Gastroesophageal sphincter (tissue), 4 donors: ENCODE measurements at places on chromosomes 6 and 20. TPM values are rescaled to one million over a fixed set of nuclear protein-coding genes. Genes with fewer than 3 reads are reported as not detected.
A peak's percentile ranks its signal among the peaks of the same experiment; 100 is the strongest.

DNA sequence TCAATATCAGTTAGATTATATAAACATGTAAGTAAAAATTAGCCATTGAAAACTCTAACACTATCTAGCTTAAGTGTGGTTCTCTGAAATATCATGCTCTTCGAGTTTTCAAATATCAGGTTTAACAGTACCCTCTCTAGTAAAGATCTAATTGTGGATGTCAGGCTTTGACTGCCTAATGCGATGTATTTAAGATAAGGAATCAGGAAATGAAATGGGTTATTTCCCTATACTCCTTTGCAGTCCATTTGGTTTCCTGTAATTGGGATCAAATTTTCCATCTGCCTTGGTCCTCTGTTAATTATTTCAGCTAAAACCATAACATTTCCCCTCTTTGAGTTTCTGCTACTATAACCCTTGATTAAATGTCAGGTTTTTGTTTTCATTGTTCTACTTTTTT is 361.3 kb upstream of the MMS22L start:
- ATAC-seq: no peak

DNA sequence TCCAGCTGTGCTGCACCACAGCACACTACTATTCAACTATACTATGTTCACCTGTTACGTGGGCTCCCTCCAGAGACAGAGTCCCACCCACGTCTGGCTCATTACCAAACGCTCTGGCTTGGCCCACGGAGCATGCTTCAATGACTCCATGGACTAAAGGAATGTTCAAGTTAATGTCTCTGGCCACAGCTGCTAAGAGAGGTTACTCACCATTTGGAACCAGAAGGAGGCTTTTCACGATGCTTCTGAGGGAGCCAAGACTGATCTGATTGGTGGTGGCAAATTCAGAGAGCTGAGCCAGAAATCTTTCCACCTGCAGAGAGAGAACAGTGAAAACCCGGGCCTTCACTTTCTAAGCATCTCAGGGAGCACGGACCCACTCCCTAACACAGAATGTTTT is 15.6 kb downstream of the COMMD7 start:
- ATAC-seq: peak; percentile 55

GRCh38 chr6:142679907-142680700 is 264.9 kb downstream of the HIVEP2 start:
- no peak for ATAC-seq

- no peak for ATAC-seq
These were observed 228.1 kb downstream of the TMEM200A start for GRCh38 chr6:130593948-130594347.

- ATAC-seq: no peak
These were observed 5.2 kb downstream of the AGPAT4 start for GRCh38 chr6:161268531-161269210.

DNA sequence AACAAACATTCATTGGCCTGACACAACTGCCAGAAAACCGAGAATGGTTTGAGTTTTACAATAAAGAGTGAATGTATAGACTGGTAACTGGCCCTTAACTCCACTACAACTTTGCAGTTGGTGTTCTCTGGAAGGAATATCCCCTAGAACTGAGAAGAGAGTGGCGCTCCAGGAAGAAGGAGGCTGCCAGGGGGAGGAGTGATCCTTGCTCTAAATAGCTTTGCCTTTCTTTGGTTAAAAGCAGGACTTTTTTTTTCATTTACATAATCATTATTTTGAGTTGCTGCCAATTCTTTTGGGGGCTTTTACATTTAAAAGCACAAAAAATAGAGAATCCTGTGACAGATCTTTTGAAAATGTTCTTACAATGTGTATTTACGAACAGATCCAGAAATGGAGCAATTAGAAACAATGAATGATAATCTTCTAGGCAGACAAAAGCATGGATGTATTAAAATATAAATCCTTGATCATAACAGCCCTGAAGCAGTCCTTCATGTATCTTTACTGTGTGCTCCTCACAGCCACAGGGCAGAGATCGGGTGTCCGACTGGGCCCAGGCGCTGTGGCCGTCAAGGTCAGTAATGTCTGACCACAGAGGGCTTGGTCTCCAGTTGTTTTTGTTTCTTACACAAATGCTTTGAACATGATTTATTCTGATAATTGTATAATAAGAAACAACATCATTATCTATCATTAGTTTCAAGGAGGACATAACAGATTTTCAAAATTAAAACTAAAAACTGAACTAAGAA is 612.2 kb downstream of the HDGFL1 start:
- no peak for ATAC-seq

DNA sequence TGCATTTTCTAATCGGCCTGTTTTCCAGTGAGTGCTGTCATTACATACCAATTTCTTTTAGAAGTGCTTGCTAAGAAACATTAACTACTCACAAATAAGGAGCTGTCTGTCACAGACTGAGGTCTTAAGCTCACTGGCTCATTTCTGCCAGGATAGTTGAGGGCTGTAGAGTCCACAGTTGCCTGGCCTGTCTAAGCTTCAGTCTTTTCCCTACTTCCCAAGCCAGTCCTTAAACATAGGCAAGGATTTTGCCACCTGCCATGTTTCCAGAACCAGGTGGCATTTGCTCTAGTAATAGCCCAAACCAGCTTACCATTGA is 84.7 kb downstream of the LINC00237 start:
- no peak for ATAC-seq

The ASIP gene
- not detected for total RNA-seq

The EYA2 gene
- 3.8 TPM for total RNA-seq
